ENCODE measurements at places on chromosomes 3 and 15.

DNA sequence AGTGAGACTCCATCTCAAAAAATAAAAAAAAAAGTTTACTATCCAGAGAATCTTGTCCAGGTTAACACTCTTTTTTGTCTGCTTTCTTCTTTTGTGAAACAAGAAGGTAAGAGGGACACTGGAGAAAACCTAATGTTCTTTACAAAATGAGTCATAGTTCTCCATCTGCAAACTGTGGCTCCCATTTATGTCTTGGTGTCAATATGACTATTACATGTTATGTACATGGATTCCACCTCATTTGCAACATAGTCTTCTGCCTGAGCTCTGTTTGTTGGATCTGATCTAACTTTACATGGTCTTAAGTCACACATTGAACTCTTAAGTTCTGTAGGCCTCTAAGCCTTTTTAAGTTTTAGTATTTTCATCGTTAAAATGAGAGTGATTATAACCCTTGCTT, 421.2 kb upstream of the TPRG1 start:
- no peak for DNase-seq

DNA sequence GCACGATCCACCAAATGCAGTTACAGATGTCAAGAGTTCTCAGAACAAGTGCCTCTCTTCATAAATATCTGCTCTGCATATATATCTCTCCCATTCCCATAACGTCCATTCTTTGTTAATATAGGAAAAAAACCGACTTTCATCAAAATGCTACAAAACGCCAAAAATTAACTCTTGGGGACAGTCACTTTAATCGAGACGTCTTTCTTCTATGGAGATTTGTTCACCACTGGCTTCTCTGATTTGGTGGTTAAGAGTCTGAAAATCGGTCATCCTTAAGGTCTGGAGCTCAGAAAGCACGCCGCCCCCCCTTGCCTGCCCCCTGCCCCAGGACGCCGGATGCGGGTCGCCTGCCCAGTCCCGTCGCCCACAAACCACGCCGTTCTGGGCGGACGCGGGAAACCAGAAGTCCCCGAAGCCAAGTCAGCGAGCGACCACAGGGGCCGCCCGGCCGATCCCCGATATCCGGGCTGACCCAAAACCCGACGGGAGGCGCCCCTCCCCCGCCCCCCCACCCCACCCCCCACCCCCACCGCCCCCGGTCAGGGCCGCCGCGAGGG, 252.7 kb downstream of the TJP1 start:
- no peak for DNase-seq

GRCh38 chr3:43281020-43281419, 5.3 kb upstream of the SNRK start:
- no peak for DNase-seq

DNA sequence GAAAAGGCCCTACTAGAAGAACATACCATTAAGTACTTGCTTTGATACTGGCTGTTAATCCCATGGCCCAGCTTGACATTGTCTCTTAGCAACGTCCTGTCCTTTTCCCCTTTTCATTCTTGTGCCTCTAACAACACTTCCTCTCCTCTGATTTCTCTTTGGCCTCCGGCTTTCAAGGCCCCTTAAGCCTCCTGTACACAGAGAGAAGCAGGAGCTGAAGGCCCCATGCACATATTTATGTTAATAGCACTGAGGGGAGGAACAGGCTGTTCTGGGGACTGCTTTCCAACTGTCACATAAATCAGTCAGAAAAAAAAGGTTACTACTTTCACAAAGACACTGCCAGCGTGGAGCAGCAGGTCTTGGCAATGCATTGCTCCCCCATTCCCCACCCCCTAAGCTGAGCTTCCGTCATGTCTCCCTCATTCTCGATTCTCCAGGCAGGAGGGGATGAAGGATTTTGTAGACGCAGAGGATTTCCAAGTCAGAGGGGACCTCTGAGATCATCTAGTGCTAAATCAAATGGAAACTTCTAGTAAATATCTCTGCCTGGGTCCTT, 257.4 kb upstream of the ADAMTS9 start:
- DNase-seq, result no peak

- no peak for DNase-seq
Observed at GRCh38 chr3:196406811-196407470, 25.3 kb downstream of the UBXN7 start.

DNA sequence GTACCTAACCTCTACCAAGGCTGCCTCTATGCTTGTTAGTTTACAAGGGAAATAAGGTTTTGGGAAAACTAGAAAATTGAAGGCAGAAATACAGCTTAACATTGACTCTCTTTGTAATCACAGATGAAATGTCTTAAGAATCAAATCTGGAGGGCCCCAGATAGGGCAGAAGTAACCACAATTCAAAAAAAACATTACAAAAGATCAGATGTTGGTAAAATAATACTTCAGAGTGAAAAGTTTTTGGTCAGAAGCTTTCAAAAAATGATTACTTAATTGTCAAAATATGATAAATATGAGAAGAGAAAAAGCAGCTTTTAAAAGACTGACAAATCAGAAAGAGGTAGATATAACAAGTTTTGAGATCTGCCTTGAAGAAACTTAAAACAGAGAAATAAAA, 425.1 kb upstream of the NECTIN3 start:
- no peak for DNase-seq

Measured in Panc1 (cell line).